ENCODE measurements at places on chromosomes 11 and 22. TPM values are rescaled to one million over a fixed set of nuclear protein-coding genes. Genes with fewer than 3 reads are reported as not detected.
A peak's percentile ranks its signal among the peaks of the same experiment; 100 is the strongest.

DNA sequence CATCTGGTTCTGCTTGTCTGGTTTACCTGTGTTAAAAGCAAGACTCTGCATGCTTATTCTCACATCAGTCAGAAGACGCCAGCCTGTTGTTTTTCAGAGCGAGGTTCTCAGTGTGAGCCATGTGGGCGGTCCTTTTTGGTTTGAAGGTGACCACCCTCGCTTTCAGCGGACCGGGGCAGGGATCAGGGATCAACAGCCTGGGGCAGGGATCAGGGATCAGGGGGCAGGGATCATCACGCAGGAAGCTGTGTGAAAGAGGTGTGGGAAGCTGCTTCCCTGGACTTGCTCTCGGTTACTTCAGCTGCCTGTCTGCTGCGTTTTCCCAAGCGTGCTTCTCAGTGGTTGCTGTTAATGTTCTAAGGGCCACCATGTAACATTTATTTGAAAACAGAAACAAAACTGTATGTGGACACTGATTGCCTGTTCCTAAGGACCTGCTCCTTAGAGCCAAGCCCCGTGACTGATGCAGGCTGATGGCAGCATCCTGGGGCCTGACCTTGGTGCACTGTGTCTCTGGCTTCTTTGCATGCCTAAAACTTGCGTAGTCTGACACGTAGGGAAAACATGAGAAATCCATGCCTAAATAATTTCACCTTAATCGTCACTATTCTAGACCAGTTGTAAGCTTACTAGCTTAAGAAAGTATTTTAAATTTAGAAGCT is 146.9 kb downstream of the ATXN10 start:
- H3K27me3 ChIP-seq = no peaks in the 10 kb centered on the region
- H3K27ac ChIP-seq = peak overlapping the region; percentile 36
- peaks cover 34% of the 10 kb centered on the region for H3K36me3 ChIP-seq
- H3K4me1 ChIP-seq = peaks cover 13% of the 10 kb centered on the region
- no peak for DNase-seq
- no peak overlapping the region for H3K4me3 ChIP-seq

GRCh38 chr11:106271086-106271485 is 193.6 kb downstream of the AASDHPPT start:
- H3K36me3 ChIP-seq = no peaks in the 10 kb centered on the region
- no peaks in the 10 kb centered on the region for H3K4me1 ChIP-seq
- no peak overlapping the region for H3K4me3 ChIP-seq
- H3K27ac ChIP-seq = no peak overlapping the region

DNA sequence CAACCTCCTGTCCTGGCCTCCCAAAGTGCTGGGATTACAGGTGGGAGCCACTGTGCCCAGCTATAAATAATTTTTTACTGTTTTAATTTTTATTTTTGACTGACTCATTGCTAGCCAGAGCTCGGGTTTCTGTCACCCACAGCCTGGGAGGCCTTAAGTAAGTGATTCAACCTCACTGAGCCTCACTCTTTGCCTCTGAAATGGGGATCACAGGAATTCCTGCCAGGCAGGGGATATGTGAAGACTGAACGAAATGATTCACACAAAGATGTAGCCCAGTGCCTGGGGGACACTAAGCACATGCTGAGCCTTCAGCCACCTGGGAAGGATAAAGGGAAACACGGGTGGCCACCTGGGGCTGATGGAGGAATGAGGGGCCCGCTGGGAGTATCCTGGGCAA is 3.8 kb upstream of the LRRC74B start:
- H3K27ac ChIP-seq = no peak overlapping the region
- H3K27me3 ChIP-seq = no peaks in the 10 kb centered on the region
- peaks cover 20% of the 10 kb centered on the region for H3K4me1 ChIP-seq
- no peak overlapping the region for H3K4me3 ChIP-seq
- DNase-seq = no peak

GRCh38 chr11:107050121-107050520 is 31.8 kb upstream of the GUCY1A2 start:
- no peaks in the 10 kb centered on the region for H3K27me3 ChIP-seq
- no peak overlapping the region for H3K4me3 ChIP-seq
- no peak overlapping the region for H3K27ac ChIP-seq

The DGAT2 gene
- total RNA-seq = 5.9 TPM

The CCND1 gene
- total RNA-seq = 299 TPM

Data from type B pancreatic cell (in vitro differentiated cells).